ENCODE measurements at places on chromosomes 12 and 14.

DNA sequence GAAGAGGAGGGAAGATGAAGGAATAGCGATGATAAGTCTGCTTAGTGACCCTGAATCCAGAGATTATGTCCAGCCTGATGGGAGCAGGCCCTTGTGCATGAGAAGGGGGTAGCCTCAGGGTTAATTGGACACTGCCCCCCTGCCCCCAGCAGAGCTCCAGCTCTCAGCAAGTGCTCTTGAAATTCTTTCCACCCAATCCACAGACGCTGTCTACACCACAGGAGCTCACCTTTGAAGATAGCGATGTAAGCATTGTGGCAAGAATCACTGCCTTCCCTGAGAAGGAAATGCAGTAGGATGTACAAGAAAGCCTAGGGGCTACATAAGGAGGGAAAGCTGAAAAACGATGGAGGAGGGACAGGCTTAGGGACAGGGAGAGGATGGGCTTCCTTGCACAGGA, 39.4 kb downstream of the CRACR2A start:
- no peak for DNase-seq

DNA sequence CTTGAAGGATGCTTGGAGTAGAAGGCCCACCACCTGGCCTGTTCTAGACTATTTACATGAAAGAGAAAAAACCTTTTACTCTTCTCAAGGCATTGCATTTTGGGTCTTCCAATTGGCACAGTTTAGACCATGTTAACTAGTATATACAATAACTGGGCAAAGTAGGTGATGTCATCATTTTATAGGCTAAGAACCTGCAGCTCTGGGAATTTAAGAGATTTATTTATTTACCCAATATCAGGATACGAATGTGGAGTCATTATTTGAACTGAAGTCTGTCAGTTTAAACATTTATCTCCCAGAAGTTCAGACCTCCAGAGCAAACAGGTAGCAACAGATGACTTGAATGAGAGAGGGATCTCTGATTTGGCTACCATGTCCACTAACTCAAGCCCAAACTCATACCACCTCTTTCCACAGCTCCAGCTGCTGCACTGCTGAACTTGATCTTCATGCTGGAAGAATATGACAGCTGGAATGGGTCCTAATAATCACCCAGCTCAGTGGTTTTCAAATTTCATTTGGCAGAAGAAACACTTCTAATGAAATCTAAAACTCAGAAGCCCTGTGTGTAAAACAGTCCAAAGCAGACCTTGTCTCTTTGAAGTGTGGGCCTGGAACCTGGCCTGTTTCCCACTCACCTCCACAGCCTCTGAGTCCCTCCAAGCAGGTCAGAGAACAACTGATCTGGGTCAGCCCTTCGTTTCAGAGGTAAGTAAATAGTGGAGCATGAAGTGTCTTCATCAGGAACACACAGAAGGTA, 179.2 kb downstream of the EMP1 start:
- no peak for DNase-seq

GRCh38 chr14:78611796-78612571, 441.8 kb downstream of the NRXN3 start:
- no peak for DNase-seq

DNA sequence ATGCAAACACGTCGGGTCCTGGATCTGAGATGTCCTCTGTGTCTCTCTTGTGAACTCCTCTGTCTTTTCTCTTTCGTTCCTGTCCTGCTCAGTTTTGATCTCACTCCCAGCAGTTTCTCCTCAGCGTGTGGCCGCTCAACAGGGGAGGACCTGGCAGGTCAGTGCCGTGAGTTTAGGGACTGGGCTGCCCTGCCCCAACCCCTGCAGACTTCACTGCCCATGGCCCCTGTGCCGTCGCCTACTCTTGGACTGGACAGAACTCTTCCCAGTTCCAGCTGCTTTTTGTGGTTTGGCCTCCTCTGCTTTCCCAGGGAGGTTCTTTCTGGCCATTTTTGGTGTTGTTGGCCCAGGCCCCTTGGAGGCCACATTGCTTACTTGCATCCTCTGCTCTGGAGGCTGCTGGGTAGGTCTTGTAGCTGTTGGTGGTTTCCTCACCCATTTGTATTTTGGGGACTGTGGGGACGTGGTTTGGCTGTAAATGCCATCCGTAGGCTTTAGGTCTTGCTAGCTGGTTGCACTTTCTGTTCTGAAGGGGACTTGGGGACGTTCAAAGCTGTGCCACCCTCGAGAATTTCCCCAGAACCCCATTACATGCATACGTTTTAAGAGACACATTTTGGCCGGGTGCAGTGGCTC, 20.0 kb upstream of the DNAH10 start:
- DNase-seq, result no peak

- no peak for DNase-seq
These were observed 185.3 kb upstream of the ABCD2 start for GRCh38 chr12:39804898-39805297.

DNA sequence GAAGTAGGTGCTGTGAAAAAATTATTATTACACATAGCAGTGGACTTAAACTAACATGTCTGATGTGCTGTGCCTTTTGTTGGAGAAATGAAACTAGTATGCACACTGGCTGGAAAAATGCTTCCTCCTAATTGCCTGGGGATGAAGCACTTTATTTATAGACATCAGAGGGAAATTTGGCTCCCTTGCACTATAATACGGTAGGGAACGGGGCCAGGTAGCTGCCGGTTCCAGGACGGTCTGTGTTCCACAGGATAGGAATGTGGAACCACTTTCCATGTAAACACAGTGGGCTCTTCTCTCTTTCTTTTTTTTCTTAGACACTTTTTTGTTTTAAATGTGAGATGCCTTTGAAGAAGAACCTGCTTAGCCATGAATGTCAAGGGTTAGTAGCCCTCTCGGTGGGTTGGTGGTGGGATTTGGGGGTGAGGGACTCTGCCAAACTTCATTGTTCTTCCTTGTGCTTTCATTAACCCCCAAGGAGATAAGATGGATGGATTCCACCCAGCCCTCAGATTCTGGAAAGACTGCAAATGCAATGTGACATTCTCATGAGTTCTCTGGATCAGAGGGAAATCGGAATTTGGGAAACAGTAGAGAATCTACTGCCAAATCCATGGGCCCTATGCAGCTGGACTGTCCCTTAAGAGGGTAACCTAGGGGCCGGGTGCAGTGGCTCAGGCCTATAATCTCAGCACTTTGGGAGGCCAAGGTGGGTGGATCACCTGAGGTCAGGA, 58.0 kb upstream of the GSC start:
- DNase-seq, result peak; percentile 65

- no peak for DNase-seq
These were observed 52.3 kb upstream of the FUT8 start for GRCh38 chr14:65360144-65360784.

DNA sequence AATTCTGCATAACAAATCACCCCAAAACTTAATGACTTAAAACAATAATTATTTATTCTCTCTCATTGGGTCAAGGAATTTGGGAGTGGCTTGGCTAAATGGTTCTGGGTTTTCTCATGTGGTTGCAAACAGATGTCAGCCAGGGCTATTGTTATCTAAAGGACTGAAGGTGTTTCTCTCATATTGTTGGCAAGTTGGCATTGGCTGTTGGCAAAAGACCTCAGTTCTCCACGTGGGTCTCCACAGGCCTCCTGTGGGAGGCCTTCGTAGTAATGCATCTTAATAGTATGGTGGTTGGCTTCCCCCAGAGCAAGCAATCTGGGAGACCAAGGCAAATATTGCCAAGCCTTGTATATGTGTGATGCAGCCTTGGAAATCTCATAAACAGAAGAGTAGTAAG, 14.4 kb downstream of the GALNT16 start:
- DNase-seq, result no peak

DNA sequence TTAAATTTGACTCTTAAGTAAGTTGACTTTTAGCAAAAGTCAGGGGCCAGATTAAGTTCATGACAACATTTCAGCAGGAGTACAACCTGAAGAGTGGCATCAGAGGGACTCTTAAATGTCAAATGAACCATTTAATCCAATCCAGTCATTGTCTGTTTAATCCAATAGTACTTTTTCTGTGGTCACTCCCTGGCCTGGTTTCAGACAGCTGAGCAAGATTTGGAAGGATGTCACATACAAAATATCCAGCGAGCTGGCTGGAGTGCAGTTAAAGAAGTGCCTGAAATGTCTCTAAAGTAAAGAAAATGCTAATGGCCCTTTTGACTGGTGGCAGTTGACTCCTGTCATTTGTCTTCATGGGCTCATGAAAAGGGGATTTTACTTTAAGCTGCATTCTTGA, 1082.1 kb downstream of the AACS start:
- DNase-seq, result no peak

GRCh38 chr14:72024043-72024407, 91.8 kb downstream of the RGS6 start:
- peak; percentile 67 for DNase-seq

- DNase-seq, result no peak
These were observed 37.3 kb downstream of the PPTC7 start for GRCh38 chr12:110545812-110546211.

GRCh38 chr12:130803702-130804101, 35.3 kb downstream of the STX2 start:
- no peak for DNase-seq

- DNase-seq, result peak; percentile 62
These were observed 32.9 kb downstream of the SYNE3 start for GRCh38 chr14:95483309-95484165.

GRCh38 chr12:127194176-127194575, 1072.8 kb upstream of the TMEM132C start:
- no peak for DNase-seq

- DNase-seq, result no peak
These were observed 18.6 kb downstream of the RASSF8 start for GRCh38 chr12:25977047-25977446.

GRCh38 chr14:103313704-103314103, 20.3 kb upstream of the EIF5 start:
- no peak for DNase-seq

DNA sequence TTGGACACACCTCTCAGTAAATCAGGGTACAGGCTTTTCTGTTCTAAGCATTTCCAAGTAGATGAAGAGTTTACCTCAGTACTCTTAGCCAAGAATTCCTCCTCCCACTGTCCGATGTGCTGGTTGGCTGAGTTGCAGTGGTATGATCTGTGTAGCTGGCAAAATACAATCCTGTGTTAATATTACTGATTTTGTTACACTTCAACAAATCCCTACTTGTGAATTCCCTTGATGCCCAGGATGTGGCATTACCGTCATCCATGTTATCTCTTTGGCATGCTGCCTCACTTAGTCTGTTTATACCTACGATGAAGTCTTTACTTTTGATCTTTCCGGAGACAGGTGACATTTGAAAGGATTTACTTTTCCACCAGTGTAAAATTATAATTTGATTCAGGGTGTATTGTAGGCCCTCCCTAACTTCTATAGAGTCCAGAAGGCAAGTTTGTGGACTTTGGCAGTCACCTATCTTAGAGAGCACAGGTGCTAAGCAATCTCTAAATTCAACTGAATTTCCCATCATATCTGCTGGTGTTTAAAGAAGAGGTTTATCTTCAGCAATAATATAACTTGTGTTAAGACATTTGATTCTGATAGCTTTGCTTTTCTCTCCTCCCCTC, 10.1 kb downstream of the CCDC196 start:
- no peak for DNase-seq

DNA sequence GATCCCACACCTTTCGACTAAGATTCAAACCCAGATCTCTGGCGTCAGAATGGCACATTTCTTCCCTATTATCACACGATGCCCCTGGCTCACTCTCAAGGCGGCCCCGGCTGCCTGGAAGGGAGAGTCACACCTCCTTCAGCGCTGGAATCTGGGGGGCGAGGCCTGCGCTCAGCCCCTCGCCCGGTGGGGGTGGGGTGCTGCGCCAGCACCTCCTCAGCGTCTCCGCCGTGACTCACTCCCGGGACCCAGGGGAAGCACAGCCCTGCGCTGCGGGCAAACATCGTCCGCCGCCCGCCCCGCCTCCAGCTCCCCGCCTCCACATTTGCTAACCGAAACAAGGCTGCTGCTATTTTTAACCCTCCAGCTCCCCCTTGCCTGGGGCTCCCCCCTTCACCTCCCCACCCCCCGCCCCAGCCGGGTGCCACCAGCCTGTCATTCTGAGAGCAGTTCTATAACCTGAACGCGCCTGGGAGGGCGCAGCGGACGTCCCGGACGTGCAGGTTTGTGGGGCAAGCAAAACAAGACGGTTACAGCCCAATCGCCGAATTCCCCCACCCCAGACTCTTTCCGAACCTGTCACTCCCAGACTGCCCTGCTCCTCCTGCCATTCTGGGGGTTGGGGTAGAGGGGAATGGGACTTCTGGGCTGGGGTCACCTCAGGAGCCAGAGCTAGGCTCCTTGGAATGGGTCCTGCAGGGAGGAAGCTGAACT, 6.7 kb downstream of the HDAC7 start:
- DNase-seq, result peak; percentile 88

DNA sequence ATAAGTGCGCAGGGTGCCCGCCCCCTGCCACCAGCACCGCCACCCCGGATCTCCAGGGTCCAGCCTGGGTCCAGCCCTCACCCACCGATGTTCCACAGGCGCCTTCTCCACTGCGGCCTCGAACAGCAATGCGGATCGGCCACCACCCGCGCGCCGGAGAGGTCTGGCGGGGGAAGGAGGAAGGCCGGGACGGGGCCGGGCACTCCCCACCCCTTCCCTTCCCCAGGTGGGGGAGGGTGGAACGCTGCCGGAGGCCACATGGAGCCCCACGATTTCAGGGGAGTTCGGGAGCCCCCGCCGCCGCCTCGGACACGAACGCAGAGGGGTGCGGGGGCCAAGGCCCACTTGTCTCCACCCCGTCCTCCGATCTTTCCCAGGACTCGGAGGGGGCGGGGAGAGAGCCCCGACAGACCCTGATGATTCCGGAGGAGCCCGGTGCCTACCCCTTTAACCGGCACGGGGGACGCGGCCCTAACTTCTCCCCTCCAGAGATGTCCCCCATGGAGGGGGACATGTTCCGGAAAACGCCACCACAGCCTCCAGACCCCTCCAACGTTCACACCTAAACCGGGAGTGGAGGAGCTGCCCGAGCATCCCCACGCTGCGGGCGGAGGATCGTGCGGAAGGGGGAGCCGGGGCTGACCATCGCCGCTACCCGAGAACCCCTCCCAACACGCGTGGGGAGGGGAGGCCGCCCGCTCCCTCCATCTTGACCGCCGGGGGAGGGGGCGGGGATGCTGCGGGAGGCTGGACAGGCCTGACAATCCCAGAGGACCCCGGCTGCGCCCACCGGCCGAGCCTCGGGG, 1.1 kb downstream of the ATXN2 start:
- peak; percentile 54 for DNase-seq

DNA sequence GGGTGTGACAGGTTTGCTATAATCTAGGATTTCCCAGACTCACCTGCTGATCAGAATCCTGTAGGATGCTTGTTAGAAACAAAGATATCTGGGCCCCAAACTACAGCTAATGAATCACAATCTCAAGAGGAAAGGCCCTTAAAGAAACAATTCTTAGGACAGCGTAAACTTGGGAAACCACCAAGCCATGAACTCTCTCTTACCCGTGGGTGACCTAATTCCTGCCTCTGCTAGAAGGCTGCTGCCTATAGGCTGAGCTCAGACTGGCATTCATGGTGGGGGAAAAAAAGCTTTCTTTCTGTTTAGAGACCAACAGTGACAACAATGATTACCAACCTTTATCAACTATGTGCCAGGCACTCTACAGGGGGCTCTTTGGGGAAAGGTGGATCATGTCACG, 213.9 kb upstream of the FKBP4 start:
- no peak for DNase-seq

GRCh38 chr14:106347291-106347778, 821.0 kb downstream of the TMEM121 start:
- DNase-seq, result no peak

- no peak for DNase-seq
These were observed 118.6 kb downstream of the PLXNC1 start for GRCh38 chr12:94266796-94267536.

GRCh38 chr14:96961895-96962294, 164.7 kb downstream of the VRK1 start:
- no peak for DNase-seq

All from testis (tissue), 5 donors.